Hair follicle dermal papilla cell (primary cell): ENCODE measurements at places on chromosomes 12 and 14. TPM values are rescaled to one million over a fixed set of nuclear protein-coding genes. Genes with fewer than 3 reads are reported as not detected.

The CLEC6A gene
- total RNA-seq = not detected in 2 replicates

The MYH6 gene
- not detected in 2 replicates for total RNA-seq

The ZFC3H1 gene
- 24.9 and 36.2 TPM in 2 replicates for total RNA-seq

The B4GALNT3 gene
- total RNA-seq = 0.32 and 0.36 TPM in 2 replicates

The NOS1 gene
- 0.12 TPM in 1 of 2 replicates, not detected in the other for total RNA-seq

The ABCB9 gene
- 10.7 and 14.4 TPM in 2 replicates for total RNA-seq

The TSHR gene
- total RNA-seq = 2.3 and 3.4 TPM in 2 replicates

The SLC6A13 gene
- 0.36 TPM in 1 of 2 replicates, not detected in the other for total RNA-seq

The SERPINA1 gene
- total RNA-seq = 0.36 TPM in 1 of 2 replicates, not detected in the other

The A2M gene
- total RNA-seq = 4.6 and 10.2 TPM in 2 replicates

The HOXC10 gene
- total RNA-seq = 0.16 TPM in 1 of 2 replicates, not detected in the other

The CNOT2 gene
- 132 and 177 TPM in 2 replicates for total RNA-seq

The NXPH4 gene
- total RNA-seq = 1.1 and 2.3 TPM in 2 replicates

The ZFYVE1 gene
- 25.5 and 28.6 TPM in 2 replicates for total RNA-seq

The TMEM179 gene
- not detected in 2 replicates for total RNA-seq

The BBOF1 gene
- total RNA-seq = 9.4 and 14.0 TPM in 2 replicates

The KRT78 gene
- not detected in 2 replicates for total RNA-seq

The NEUROD4 gene
- not detected in 2 replicates for total RNA-seq

The C1RL gene
- total RNA-seq = 77.5 and 91.4 TPM in 2 replicates

The DCN gene
- 827 and 850 TPM in 2 replicates for total RNA-seq

The NPFF gene
- total RNA-seq = not detected in 2 replicates

The COCH gene
- 0.36 and 0.49 TPM in 2 replicates for total RNA-seq

The FAM90A1 gene
- 0.12 and 0.16 TPM in 2 replicates for total RNA-seq

The CLEC4E gene
- total RNA-seq = not detected in 2 replicates

The UBR7 gene
- 15.1 and 18.3 TPM in 2 replicates for total RNA-seq

The MMP19 gene
- 15.4 and 16.1 TPM in 2 replicates for total RNA-seq

The RTL1 gene
- total RNA-seq = not detected in 2 replicates

The COX8C gene
- not detected in 2 replicates for total RNA-seq

The TROAP gene
- 1.8 and 3.6 TPM in 2 replicates for total RNA-seq

The MMP14 gene
- 612 and 680 TPM in 2 replicates for total RNA-seq
